ENCODE measurements at places on chromosomes 7 and 10.

- no peak for DNase-seq
These were observed 13.7 kb downstream of the RAB19 start for GRCh38 chr7:140417456-140418155.

DNA sequence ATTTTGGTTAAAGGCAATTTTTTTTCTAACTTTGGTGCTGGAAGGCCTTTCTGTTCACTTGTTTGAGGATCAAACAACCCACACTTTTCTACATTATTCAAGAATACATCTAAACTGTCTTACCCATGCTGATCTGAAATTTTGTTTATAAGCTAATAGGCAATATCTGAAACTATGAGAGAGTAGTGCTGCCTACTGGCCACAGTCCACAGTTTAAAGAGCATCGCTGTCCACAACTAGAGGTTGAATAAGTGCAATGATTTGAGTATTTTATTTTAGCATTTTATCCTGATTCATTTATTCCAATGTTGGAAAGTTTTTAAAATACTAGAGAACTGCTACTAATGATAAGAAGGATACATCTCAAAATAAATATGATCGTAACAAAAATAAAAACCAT, 306.9 kb downstream of the ELMO1 start:
- no peak for DNase-seq

- peak; percentile 18 for DNase-seq
These were observed 352.0 kb downstream of the PCLO start for GRCh38 chr7:82810558-82811259.

- DNase-seq = peak; percentile 30
These were observed 50.5 kb downstream of the VIPR2 start for GRCh38 chr7:159094023-159094740.

DNA sequence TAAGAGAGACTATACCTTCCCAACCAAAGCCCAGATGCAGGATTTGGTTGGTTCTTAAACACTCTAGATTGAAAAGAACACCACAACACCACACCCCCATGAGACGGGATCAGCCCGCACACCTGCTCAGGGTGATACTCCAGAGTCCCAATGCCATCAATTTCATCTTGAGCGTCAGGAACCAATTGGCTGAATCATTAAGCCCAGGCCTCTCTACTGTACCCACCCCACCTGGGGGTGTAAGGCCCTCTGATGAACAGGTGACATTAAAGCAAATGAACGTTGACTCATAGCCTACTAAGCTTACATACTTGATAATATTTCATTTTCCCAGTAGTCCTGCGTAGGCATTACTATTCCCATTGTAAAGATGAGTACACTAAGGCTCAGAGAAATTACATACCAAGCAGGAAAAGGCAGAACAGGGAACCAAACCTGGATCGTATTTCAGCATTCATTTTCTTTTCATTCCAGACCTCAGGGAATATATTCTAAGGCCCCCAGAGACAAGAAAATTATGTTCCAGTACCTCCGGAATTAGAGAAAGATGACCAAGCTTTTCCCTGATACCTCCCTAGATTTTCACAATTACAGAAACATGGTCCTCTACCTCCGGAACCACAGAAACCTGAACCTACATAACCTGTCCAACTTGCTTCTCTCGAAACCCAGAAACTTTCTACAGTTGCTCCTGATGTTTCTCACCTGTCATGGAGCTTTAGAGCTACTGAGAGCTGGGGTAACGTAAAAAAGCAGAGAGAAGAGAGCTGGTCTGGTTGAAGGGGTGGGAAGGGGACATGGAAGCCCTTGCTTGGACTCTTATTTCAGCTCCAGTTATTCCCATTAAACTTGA, 43.1 kb upstream of the KDM7A start:
- no peak for DNase-seq

DNA sequence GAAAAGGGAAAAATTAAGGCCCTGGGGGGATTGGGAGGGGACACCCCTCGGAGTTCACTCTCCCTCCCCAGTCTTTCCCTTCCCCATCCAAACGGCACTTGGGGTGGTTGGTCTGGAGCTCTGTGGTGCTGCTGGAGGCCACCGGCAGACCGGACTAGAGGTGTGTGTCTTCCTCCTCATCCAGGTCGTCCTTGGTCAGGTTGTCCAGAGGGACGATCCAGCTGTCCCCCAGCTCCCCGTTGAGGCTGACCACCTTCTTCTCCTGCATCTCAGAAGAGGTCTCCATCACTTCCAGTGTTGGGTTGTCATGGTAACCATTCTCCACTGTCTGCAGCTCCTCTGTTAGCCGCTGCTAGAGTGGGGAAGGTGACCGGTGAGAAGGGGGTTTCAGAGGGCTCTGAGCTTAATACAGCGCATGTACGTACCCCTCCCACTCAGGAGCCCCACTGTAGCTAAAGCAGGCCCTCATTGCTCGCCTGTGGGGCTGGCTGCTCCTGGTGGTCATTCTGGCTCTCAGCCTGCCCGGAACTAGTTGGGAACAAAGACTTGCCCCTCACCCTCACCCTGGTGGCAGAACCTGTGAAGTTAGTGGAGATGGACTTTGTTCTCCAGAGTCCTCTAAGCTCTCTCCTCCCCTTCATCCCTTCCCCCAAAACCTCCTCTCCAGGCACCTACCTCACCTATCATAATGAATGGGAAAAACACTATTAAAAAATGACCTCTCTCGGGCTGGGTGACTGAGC, 52.1 kb downstream of the PODXL start:
- no peak for DNase-seq

- no peak for DNase-seq
These were observed 28.0 kb downstream of the LMTK2 start for GRCh38 chr7:98134420-98135228.

DNA sequence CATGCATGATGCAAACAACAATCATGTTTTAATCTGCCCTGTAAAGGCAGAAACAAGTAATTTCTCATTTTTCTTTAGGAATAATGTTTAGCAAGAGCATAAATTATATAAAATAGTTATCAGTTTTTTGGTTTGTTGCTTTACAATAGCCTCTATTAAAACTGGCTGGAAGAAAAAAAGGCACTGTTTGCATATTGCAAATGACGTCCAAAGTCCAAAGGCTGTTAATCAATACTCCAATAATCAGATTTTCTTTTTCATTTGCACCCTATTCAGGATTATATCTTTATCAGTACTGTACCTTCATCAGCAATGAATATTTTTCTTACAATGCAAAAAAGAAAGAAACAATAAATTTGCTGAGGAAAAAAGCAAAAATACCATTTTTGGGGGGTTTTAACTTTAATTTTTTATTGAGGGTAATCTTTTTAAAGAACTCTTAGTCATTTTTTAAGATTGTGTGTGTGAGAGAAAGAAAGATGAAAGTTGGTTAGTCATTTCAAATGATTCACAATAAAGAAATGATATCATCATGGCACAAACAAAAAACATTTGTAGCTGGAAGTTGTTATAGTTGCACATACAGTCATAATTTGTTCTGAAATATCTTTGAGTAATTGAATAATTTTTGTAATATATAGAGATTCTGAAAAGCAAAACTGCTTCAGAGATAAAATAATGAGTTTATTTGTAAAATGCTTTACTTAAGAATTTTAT, 44.4 kb upstream of the AKR1C2 start:
- DNase-seq = no peak

DNA sequence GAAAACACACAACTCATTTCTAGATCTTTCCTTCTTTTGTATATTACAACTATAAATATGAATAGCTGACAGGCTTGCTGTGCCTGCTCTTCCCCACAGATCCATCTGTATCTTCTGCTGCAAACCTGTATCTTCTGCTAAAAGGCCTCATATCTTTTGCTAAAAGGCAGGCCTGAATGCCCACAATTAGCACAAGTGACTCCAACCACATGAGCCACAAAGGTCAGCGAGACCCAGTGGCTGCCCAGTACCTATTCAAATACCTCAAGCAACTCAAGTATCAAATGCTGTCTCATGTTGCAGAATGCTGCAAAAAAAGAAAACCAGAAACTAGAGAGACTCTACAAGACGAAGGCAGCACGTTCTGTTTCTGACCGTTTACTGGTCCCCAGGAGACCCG, 54.5 kb upstream of the ATP6V0A4 start:
- DNase-seq = no peak

- no peak for DNase-seq
These were observed 74.6 kb downstream of the VCL start for GRCh38 chr10:74072503-74072902.
